ENCODE measurements at places on chromosomes 2 and 18.

GRCh38 chr2:47254464-47254863 lies 99.4 kb upstream of the STPG4 start:
- DNase-seq: no peak

DNA sequence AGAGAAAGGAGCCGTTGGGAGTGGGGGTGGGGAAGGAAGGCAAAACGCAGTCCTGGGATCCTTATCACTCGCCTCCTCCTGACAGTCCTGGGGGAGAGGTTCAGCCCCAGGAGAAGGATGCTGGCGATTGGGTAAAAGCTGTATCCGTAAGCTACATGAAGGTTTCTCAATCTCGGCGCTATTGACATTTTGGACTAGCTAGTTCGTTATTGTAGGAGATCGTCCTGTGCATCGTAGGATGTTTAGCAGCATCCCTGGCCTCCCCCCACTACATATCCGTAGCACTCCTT lies 511 bp upstream of the TP53I3 start:
- no peak for DNase-seq

DNA sequence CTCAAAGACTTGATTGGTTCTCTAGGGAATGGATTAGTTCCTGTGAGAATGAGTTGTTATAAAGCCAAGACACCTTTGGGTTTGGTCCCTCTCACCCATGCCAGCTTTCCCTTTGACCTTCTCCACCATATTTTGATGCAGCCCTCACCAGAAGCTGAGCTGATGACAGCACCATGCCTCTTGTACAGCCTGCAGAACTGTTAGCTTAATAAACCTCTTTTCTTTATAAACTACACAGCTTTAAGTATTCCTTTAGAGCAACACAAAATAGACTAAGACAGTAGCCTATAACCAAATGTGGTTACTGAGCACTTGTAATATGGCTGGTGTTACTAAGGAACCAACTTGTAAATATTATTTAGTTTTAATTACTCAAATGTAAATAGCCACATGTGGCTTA lies 55.1 kb downstream of the BAZ2B start:
- DNase-seq: no peak

DNA sequence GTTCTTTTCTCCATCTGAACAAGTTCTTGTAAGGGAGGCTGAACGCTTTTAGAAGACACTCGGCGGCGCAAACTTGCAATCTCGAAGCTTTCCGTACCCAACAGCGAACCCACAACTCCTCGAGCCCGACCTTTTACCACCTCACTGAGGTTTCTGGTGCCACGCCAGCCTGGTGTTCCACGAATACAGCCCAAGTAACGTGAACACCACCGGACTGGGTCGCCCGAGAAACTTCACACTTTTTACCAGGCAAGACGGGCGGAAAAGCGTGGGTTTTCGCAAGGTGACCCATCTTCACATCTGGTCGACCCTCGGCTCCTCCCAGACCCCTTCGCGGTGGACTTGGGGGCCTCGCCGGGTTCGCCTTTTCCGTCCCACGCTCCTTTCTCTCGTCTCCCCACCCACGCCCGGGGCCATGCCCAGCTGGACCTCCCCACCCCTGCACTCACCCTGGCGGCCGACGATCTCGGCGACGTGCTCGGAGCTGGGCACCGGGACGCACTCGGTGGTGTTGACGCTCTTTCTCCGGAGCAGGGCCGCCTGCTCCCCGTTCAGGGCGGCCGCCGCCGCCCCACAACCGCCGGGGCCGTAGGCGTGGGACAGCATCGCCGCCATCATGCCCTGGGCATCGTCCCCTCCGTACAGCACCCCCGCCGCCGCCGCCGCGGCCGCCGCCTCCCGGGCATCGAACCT lies 1.2 kb downstream of the MEX3C start:
- DNase-seq: peak; percentile 31

GRCh38 chr2:41966431-41966893 lies 81.4 kb upstream of the PKDCC start:
- DNase-seq: peak; percentile 97

DNA sequence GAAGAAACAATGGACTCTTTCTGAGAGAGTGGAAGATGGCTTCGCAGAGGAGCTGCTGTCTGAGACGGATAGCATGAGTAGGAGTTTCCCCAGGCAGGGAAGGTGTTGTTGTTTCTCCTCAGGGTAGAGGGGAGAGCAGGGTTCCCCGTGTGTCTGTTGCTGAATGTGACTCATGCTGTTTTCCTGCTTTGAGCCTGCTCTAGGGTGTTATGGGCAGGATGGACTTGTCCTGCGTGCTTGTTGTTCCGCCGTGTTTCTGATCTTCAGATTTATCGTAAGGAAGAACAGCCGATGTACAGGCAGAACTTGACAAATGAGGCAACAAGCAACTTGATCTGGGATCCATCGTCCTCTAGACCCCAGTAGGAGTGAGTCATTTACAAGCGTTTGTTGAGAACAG lies 19.7 kb upstream of the MYCN start:
- DNase-seq: no peak

- DNase-seq: no peak
These were observed 26.4 kb downstream of the DNMT3A start for GRCh38 chr2:25315316-25315680.

DNA sequence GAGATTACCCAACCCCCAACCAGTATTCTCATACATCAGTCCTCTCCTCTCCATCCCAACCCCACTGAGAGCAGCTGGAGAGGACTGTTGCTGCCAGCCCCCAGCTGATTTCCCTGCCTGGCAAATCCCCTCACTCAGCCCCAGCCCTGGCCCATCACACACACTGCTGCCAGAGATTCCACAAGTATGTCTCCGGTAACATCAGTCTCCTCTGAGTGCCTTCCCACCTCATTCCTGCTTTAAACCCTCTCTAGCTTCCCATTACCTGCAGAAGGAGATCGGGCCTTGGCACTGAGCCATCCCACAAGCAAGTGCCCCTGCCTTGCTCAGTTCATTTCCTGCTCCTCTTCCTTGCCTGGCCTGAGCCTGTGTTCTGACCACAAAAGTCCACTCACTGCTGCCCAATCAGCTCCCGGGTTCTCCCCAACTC lies 50.6 kb upstream of the ZFP36L2 start:
- DNase-seq: peak; percentile 45

- DNase-seq: no peak
These were observed 310.6 kb upstream of the ZEB2 start for GRCh38 chr2:144830543-144830942.

- DNase-seq: no peak
These were observed 27.4 kb upstream of the TAF1B start for GRCh38 chr2:9815844-9816279.

GRCh38 chr18:61833387-61833786 lies 59.4 kb downstream of the RNF152 start:
- peak; percentile 34 for DNase-seq

DNA sequence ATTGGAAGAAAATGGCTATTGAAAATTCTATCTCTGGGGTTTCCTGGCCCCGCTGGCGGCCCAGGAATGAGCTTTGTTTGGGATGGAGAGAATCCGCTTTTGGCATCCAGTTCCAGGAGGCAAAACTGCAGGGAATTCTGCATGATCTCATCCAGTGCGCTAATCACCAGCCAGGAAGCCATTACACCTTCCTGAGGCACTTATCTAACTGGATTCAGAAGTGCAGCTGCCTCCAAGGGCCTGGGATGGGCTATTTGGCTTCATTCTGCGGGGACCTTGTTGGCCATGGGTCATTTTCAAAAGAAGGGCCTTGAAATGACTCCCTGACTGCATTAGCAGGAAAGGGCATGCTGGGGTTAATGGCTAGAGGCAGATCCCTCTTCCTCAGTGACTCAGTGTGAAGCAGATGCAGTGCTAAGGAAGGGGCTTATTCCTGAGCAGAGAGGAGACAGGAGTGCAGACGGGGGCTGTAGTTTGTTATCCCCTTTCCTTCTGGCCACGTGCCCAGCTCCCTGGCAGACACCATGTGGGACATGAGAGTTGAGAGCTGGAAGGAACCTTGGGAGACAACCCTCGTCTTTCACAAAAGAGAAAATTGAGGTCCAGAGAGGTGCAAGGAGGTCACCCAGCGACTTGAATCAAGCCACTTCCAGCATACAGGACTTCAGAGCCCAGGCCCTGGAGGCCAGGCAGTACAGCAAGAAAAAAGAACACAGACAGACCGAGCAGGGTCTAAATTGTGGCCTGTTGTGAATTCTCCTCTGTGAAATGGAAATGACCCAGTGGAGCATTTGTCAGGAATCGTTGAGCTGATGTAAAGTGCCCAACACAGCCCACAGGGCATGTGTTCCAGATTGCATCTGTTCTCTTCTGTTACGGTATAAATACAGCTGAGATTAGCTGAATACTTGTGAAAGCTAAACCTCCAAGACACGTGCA lies 161.8 kb downstream of the PRKCE start:
- peak; percentile 63 for DNase-seq

- DNase-seq: no peak
These were observed 530.2 kb downstream of the DCC start for GRCh38 chr18:52869942-52870907.

- no peak for DNase-seq
These were observed 1200.8 kb upstream of the GYPC start for GRCh38 chr2:125455110-125455509.

- peak; percentile 93 for DNase-seq
These were observed 104.7 kb downstream of the TSN start for GRCh38 chr2:121860033-121860757.

DNA sequence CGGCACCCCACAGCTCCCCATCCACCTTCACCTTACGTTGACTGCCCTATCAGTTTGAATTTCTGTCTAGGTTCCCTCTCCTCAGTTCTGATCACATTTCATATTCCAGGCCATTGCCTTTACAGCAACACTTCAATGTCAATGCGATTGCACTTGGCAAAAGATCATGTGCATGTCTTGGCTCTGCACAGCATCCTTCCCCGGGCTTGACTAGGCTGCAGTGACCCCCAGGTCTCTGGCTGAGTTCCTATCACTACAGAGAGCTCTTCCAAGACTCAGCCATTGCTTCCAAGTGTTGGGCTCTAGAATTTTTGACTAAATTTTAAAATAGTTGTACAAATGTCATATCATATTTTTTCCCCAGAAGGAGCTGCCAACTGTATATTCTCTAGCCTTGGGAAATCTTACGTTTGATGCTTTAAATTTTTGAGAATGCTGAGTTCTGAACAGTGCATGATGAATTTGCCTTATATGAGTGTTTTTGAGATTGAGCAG lies 103.8 kb upstream of the NEDD4L start:
- no peak for DNase-seq
